ENCODE measurements at places on chromosomes 12 and 14. TPM values are rescaled to one million over a fixed set of nuclear protein-coding genes. Genes with fewer than 3 reads are reported as not detected.

Gene SLC39A5
- total RNA-seq = 950 TPM

Gene CLEC7A
- total RNA-seq = 3.6 TPM

Gene SELPLG
- 4.4 TPM for total RNA-seq

Gene AQP6
- total RNA-seq = not detected

- DNase-seq = no peak
These were observed 122.4 kb downstream of the GPR135 start for GRCh38 chr14:59342516-59343484.

GRCh38 chr12:94879542-94879941 is 124.0 kb downstream of the NDUFA12 start:
- no peak for DNase-seq

DNA sequence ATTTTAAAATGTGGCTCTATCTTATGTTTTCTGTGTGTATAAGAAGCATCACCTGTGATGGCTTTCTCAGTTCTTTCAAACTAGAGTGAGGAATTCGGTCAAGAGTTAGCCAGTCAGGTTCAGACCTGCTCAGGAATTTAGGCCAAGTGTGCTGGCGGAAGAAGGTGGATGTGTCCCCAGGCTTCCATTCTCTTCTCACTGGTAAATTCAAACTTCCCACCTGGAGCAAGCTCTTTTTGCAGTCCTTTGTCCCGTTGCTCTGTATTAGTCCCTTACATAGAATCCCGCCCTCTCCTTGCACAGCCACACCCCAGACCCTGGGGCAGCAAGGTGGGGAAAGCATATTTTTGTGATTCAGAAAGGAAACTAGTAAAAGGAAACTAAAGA is 124.7 kb upstream of the PWP1 start:
- no peak for DNase-seq

DNA sequence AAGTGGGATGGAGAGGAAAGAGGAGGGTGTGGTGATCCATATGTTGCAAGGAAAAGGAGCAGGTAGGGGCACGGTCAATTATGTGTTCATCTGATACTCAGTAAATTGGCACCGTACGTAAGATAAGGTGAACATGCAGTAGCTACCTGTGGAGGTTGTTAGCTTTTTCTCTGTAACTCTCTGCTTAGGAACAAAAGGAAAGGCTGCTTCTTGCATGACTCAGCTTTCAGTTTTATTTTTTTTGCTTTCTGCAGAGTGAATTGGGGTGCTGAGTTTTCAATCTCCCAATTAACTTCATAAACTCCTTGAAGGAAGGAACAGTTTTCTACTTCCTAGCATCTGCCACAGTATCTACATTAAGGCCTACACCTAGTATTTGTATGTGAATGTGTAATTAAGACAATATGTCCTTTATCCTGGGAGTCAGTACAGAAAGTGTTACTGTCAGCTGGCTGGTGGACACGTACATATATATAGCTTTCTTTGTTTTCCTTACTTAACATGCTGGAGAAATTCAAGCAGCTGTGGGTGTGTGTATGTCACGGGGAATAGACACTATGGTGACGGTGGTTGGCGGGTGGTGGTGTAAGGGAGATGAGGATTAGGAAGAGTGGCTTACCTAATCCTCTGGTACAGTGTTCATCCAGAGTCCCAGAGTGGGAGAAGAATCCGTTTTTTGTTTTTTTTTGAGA is 40.1 kb upstream of the WNK1 start:
- DNase-seq = no peak

GRCh38 chr12:6773590-6774351 is 1.5 kb downstream of the LAG3 start:
- DNase-seq = no peak

GRCh38 chr14:23653051-23653450 is 16.9 kb downstream of the DHRS2 start:
- DNase-seq = no peak

- DNase-seq = no peak
These were observed 8.2 kb upstream of the ACVR1B start for GRCh38 chr12:51943346-51943745.

DNA sequence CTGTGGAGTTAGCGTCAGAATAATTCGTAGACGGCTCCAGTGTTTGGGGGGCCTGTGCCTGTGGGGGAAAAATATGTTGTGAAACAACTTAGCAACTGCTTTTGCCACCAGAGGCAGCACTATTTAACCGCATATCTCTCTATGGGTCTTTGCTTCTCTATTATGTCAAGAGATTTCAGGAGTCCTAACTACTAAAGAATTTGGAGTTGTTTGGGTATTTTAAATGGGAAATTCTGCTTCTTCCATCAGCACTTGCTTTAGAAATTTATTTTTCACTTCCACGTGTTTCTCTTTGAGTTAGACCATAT is 594 bp upstream of the CLEC14A start:
- DNase-seq = no peak

GRCh38 chr12:106883426-106883825 is 72.3 kb upstream of the TMEM263 start:
- no peak for DNase-seq

GRCh38 chr12:81350309-81350708 is 272.4 kb downstream of the ACSS3 start:
- no peak for DNase-seq

DNA sequence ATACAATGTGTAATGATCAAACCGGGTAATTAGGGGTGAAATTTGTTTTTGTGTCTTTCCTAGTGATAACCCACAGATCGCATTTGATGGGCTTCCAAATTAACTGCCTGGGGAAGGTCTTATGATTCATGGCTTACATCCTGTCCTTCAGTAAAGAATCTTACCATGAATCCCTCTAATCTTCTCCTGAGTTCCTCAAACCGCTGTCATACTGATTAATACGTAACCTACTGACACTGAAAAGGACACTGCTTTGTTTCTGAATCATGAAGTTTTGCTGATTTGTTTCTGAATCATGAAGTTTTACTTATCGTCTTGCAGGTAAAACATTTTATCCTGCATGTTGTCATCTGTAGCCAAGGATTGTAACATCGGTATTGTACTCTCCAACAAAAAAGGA is 52.0 kb upstream of the CRY1 start:
- DNase-seq = no peak

DNA sequence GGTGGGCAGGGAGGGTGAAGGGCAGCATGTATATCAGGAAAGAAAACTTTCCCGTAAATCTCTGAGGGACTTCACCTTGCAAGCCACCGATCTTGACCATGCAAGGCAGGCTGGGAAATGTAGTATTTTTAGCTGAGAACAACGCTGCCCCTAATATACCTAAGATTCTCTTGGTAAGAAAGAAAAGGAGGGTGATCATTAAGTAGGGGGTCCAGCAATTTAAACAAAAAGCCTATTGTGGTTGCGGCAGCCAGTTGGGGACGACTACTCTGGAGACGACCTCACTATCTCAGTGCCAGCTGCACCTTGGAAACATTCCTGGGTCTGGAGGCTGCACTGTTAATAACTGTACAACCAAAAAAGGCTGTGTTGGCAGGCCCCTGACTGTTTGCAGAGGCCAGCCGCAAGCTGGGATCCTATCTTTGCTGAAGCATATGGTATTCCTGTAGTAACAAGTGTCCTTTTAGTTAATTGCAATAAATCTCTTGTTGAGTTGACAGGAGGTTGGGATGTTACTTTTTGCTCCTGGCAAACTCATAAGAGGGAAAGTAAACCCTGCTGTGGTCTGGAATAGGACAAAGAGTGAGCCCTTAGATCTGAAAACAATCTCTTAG is 6.4 kb downstream of the APOLD1 start:
- DNase-seq = no peak

GRCh38 chr14:43410631-43411030 is 1096.5 kb downstream of the FSCB start:
- DNase-seq = no peak

GRCh38 chr14:106039400-106039799 is 513.0 kb downstream of the TMEM121 start:
- DNase-seq = no peak

GRCh38 chr12:112929715-112930114 is 8.6 kb upstream of the OAS3 start:
- DNase-seq = no peak

- DNase-seq = no peak
These were observed 517.5 kb downstream of the BCL11B start for GRCh38 chr14:98754343-98755020.

DNA sequence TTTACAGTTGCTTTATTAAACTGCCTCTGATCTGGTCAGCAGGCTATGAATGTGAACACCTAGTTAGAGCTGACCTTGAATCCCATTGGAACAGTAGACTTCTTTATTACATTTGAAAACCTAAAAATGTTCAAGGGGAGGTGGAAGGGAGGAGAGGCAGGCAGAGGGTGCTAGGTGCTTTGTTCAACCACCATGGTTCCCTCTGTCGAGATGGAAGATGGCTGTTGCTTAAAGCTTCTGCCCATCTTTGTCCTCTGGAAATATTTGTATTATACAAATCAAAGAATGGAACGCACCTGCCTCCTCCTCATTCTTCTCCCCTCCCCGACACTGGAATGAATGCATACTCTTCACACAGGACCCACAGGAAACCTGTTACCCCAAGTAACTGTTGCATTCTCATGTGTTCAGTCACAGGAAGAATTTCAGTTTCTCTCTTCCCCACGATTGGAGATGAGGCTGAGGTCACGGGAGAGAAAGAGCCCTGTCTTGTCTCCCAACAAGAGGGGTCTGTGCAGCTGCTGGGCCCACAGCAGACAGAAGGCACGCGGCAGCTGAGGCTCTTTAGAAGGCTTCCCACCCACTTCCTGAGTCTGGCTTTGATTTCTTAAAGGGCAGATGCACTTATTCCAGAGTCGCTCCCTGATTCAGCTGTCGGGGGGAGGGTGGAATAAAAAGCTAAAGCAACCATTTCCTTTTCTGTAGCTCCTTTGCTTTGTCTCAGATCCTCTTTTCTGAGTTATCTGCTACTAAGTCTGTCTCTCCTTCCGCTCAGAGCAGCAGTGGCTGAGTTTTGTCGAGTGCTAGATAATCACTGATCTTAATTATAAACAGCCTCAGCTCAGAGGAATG is 217.9 kb upstream of the BTG1 start:
- DNase-seq = peak; percentile 86

DNA sequence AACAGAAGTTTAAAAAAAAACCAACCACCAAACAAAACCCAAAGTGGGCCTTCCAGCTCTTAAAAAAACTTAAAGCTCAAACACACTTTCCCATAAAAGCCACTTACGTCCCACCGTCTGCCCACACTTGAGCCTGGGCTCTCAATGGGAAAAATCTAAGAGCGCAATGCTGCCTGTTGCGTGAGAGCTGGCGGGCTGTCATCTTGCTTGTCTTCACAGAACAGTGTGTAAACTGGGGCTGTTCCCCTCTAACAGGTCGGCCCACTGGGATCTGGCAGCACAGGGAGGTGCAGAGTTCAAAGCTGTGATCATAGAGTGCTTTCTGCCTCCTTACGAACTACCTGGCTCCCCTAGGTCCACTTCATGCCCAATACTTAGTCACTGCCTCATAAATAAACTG is 80.0 kb downstream of the DICER1 start:
- no peak for DNase-seq

All from Peyer's patch (tissue), 4 donors.